Stimulated activated CD4-positive, alpha-beta T cell treated with anti-CD3 and anti-CD28 coated beads, Interleukin-2, amount 100 ng/mL, for 48 hours (primary cell): ENCODE measurements at places on chromosomes 3 and 15.

DNA sequence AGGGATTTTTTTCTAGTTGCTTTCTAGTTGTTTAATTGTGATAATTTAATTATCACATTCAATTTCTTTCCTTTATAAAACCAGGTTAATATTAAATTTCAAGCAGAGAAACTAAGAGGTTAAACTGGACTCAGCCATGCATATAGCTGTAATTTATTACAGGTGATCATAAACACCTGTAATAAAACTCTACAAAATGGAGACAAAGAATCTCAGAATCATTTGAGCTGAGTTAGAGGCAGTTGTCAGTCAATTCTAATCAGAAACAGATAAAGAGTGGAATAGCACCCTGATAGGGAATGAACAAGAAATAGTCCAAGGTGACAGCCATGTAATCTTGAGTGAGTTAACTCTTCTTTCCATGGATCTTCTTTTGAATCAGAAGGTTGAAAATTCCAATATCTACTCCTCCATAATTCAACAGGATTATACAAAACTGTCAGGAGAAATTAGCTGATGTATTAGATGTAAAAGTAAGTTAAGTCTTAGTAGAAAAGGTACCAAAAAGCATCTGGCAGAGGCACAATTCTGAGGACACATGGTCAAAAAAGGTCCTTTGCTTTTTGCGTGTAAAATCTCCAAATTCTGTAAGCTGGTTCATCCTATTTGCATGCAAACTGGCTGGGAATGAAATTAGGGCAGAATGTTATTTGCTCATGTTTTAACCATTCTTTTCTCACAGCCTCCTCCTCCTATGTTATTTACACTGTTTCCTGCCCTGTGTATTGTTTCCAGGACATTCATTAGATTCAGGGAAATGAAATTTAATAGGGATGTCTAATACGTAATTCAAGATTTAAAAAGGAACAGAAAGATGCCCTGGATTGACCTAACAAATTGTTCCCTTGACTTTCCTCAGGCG is 39.4 kb upstream of the B3GNT5 start:
- DNase-seq = no peak

DNA sequence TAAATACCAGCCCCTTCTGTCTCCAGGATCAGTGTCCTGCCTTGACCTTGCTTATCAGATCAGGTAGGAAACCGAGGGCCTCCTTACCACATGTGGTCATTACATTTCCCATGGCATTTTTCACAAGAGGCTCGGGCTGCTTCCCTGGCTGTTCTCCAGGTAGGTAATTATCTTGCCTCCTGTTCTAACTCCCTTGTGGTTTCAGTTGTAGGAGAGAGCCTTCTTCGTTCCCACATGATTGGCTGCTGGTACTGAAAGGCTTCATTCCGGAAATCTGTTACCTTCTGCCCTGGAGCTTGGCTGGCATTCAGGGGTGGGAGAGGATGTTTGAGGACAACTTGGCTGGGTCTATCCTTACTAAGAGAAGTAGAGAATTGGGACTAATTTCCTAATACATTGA is 46.8 kb upstream of the RORA start:
- no peak for DNase-seq

- no peak for DNase-seq
These were observed 549.2 kb upstream of the TBL1XR1 start for GRCh38 chr3:177746337-177746933.

DNA sequence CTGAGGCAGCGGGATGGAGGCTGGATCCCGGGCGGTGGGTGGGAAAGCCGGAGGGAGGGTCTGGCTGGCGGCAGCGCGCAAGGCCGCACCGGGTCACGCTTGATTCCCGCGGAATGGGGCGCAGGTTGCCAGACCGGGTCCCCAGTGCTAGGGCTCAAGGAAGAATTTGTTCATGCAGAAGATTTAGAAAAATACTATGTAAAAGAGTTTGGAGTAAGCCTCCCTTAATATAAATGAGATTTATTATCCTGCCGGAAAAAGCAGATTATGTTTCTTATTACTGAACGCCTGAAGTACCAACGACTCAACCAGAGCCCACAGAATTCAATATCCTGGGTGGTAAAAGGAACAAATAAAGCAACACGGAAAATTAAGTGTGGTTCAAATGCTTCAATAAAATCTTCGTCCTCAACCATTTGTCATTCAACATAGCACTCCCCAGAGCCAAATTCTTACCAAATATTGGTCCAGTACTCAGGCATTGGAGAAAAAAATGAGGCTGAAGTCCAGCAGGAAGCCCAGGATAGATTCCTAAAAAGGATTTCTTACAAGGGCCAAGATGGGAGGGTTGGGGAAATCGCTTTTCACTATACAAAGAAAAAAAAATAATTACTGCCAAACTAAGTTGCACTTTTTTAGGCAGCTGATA is 1.2 kb upstream of the ZBTB20 start:
- no peak for DNase-seq

DNA sequence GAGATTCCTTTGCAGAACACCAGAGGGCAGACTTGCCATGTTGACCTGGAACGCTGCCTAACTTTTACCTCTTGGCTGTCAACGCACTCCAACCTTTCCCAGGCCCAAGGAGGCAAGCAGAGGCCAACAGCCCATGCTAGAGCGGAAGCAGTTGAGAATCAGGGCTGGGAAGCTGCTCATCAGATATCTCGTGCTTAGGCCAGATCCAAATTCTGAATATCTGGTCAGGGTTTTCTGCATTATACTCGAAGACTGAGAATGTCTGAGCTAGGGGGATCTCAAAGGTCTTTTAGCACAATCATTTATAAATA is 2.5 kb downstream of the XIRP1 start:
- DNase-seq = peak; percentile 54

DNA sequence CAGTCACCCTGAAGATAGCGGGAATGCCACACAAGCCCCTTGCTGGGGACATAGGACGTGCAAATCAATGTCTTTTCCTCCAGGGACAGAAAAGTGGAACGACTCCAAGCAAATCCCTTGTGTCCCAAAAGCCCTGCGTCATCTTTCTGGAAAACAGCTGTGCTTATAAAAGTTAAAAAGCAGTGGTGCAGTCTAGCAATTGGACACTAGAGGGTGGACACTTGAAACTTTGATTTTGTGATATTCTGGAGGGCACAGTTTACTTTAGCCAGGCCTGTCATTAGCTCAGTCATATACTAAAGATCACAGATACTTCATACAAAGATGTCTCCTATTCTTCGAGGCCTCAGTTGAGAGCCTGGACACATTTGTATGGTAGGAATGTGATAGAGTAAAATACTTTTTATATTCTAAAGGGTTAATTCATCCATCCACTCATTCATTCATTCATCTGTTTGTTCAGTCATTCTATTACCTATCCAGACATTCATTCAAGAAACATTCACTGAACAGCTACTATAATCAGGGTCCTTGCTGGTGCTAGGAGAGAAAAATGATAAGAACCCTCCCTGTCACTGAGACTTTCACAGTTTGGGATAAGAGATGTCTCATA is 63.8 kb upstream of the ANKRD34C start:
- DNase-seq = no peak

GRCh38 chr15:51366920-51367319 is 25.5 kb downstream of the GLDN start:
- DNase-seq = no peak

GRCh38 chr3:77935418-77935817 is 895.5 kb downstream of the ROBO2 start:
- DNase-seq = no peak
